Activated B cell treated with CpG ODN at 0.5 μM for 24 hours (primary cell): ENCODE measurements at places on chromosomes 5 and 9.

DNA sequence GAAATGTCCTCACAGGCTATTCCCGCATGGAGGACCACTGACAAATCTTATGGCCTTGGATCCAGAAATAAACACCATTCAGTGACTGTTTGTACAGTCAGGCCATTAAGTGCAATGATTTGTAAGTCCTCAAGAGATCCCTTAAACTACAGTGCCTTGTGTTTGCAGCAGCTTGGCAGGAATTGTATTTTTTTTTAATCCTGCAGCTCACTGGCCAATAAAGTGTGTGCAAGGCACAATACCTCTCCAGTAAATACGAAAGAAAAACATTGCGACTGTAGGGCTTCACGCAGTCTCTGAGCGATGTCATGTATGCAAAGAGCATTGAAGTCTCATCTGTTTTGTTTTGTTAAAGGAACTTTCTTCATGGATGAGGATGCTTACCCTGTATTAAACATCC lies 74.2 kb upstream of the TUSC1 start:
- no peak overlapping the region for H3K4me3 ChIP-seq
- H3K27ac ChIP-seq: no peak overlapping the region
- no peak for DNase-seq
- no peaks in the 10 kb centered on the region for H3K4me1 ChIP-seq

DNA sequence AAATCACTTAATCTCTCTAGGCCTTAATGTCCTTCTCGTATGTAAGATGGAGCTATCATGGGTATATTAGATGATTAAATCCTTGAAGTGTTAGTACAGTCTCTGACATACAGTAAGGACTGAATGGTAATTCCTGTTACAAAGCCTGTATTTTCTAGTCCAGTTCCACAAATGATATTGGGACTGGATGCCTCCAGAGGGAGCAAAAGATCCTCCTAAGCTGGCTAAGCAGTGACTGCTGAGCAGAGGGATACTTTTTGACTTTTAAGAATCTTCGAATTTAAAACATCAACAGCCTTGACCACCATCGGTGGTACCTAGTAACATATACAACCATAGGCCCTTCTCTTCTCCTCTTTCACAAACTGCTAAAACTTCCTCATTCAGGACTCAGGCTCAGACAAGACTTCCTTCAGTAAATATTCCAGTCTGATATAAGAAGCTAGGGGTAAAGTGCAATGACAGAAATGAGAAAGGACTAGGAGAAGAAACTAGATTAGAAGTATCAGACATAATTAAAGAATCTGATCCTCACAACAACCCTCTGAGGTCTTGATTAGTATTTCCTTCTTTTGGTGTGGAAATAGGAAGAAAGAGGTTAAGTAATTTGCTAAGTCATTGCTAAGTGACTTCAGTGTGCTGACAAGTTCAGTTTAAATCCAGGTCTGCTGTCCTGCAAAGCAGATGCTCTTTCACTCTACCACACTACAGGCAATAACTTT lies 13.9 kb downstream of the PTAR1 start:
- no peak overlapping the region for H3K4me3 ChIP-seq
- H3K4me1 ChIP-seq: peaks cover 32% of the 10 kb centered on the region
- H3K27ac ChIP-seq: no peak overlapping the region
- no peak for DNase-seq

GRCh38 chr5:122182491-122182921 lies 53.2 kb downstream of the ZNF474 start:
- no peak overlapping the region for H3K27ac ChIP-seq
- H3K27me3 ChIP-seq: peaks cover 2% of the 10 kb centered on the region
- no peak overlapping the region for H3K4me3 ChIP-seq
- no peaks in the 10 kb centered on the region for H3K4me1 ChIP-seq

DNA sequence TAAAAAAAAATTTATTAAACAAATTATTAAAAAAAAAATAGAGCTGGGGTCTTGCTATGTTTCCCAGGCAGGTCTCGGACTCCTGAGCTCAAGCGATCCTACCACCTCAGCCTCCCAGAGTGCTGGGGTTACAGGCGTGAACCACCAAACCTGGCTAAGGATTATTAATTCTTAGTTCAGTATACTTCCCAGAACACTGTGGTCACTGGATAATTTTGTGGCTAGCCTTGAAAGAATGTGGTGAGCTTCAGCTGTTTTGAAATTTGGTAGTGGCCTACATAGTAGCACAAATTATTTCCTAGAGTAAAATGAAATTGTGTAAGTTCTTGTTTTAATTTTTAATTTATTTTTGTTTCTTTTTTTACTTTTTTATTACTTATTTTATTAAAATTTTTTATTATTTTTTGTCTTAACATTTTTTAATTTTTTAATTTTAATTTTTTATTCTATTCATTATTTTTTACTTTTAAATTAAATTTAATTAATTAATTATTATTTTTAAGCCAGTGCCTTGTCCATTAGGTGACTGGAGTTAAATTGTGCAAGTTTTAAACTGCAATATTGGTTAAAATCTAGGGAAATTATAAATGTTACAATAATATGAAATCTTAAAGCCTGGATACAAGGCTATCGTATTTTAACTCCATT lies 23.0 kb downstream of the ARRDC3 start:
- no peaks in the 10 kb centered on the region for H3K27me3 ChIP-seq
- peaks cover 29% of the 10 kb centered on the region for H3K4me1 ChIP-seq
- DNase-seq: no peak
- H3K36me3 ChIP-seq: no peaks in the 10 kb centered on the region
- no peak overlapping the region for H3K4me3 ChIP-seq
- no peak overlapping the region for H3K27ac ChIP-seq
